Fibroblast of villous mesenchyme (primary cell): ENCODE measurements at places on chromosomes 1 and 21.

- no peak for DNase-seq
These were observed 768.0 kb upstream of the TMPRSS15 start for GRCh38 chr21:19171585-19171984.

GRCh38 chr1:244011271-244011670 lies 39.8 kb upstream of the ZBTB18 start:
- DNase-seq: no peak

DNA sequence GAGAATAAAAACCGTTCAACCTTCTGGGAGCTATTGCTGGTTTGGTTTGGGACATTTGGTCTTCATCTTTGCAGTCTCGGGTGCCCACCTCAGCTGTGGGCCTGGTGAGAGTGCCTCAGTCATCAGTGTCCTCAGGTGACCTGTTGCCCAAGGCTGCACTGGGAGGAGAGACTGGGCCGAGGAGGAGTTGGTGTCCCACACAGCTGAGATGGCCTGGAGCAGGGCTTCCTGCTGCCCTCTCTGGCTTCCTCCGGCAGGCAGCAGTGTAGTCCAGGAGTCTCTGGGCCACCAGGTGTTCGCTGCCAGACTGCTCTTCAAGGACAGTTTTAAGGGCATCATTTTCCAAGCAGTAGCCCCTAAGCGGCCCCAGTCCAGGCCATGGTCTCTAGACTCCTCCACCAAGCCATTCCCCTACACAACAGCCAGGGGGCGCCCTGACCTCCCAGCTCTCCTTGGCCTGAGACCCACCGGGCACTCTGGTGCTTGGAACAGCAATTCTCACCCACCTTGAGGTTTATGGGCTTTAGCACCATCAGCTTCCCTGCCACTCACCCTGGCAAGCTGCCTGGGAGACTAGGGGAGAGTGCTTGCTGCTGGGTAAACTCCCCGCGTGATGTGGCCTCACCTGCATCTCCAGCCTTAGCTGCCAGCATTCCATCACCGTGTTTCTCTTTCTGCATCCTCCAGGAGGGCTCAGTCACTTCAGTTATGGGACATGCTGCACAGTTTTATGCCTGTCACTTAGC lies 9.1 kb upstream of the SYTL1 start:
- peak; percentile 30 for DNase-seq

DNA sequence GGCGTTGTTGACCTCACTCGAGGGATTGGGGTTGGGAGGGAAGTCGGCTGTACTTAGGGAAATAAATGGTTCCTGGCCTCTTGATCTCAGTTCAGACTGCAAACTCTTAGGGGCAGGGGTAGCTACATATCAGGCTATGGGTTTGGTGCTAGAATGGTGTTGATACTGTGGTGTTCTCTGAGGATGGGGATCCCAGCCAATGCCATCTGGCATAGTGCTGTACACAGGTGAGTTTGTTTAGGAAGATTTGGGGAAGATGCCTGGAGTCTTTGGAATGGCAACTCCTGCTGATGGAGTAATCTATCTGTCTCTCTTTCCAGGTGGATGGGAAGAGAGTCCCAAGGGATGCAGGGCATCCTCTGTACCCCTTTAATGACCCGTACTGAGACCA lies 14.3 kb upstream of the NASP start:
- no peak for DNase-seq

- DNase-seq: no peak
These were observed 96.3 kb downstream of the BCAR3 start for GRCh38 chr1:93585059-93585966.

GRCh38 chr1:232921381-232921780 lies 29.0 kb upstream of the NTPCR start:
- DNase-seq: peak; percentile 36

- DNase-seq: peak; percentile 41
These were observed 4.2 kb downstream of the SPOCD1 start for GRCh38 chr1:31811605-31812004.

GRCh38 chr1:37720231-37721130 lies 28.2 kb downstream of the CDCA8 start:
- DNase-seq: no peak

DNA sequence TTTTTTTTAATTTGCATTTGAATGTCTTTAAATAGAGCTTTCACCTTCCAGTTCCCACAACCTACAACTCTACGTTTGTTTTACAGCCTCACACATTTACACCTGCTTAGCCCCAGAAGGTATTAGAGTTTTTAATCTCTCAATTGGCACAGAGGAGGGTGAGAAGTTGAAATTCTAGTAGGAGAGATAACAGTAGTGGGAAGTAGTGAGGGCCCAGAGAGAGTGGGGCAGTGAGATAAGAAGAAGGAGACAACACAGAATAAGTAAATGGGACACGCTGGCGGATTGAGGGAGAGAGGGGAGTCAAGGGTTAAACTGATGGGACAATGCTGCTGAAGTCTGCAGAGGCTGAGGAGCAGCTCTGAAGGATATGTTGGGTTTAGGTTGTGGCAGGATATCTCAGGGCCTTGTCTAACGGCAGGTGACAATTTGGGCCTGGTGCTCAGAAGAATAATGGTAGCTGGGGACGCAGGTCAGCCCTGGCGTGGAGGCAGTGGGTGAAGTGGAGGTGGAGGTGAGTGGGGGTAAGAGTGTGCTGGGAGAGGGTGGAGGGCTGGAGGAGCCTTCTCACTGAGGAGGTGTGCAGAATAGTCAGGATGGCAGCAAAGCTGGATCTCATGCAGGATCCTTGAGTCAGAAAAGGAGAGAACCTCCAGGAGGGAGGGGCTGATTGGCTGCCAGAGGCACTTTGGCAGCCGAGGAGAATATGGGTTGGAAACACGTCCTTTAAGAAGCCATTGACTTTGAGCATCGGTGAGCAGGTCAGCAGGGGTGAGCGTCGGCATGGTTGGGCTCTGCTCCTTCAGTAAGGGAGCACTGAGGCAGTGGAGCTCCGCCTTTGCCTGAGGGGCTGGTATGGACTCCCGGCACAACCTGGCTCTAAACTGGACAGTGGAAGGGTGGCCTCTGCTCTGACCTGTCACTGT lies 72.9 kb downstream of the SYT6 start:
- no peak for DNase-seq

DNA sequence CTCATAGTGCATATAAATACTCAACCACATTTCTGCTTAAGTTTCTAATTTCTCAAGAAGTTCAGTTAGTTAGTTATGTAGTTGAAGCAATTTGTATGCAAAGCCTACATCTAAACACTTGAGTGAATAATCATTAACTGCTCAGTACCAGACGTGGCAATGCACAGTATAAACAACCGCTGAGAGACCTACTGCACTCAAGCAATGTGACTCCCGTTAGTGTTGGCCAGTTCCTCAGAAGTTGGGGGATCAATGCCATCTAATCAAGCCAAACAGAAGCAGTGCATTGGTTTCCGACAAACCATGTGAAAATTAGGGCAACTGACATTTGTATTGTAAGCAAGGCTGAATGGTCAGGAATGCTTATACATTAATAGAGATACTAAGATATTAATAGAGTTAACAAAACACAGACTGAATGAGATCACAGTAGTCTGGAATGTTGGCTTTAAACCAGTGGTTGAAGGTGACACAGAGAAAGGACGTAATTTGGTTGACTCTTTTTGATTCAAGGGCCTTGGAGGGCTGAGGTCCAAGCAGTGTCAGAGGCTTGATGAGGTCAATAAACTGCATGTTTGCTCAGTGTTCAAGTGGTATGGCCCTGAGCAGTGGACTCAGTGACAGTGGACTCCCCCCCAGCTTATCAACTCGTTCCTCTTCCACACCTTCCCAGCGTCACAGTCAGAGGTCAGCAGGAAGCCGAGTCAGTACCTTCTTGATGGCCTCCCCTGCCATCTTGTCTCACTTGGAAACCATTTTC lies 255.5 kb downstream of the CTH start:
- DNase-seq: no peak

- peak; percentile 94 for DNase-seq
These were observed 17.4 kb downstream of the TNFRSF1B start for GRCh38 chr1:12184008-12184681.

GRCh38 chr21:35635261-35635660 lies 425.1 kb downstream of the SETD4 start:
- peak; percentile 48 for DNase-seq

DNA sequence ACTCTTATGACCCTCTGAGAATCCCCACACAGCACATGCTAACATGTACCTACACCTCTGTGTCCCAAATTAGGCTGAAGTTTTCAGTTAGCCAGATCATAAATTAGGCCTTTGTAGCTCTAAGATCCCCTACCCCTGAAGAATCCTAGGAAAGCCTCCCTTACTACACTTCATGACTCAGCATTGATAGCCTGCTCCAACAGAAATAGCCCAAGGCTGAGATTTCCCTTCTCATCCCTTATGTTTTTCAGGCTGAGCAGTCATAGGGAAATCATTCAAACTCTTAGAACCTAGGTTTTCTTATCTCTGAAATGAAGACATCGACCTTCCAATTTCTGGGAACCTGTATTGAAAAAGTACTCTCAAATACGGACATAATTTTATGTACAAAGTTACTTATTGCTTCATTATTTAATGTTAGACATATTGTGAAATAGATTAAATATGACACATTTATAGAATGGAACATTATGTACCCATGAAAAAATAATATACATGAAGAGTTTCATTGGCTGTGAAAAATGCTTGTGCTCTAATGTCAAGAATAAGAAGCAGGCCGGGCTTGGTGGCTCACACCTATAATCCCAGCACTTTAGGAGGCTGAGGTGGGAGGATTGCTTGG lies 122.4 kb upstream of the UBE2U start:
- peak; percentile 46 for DNase-seq

DNA sequence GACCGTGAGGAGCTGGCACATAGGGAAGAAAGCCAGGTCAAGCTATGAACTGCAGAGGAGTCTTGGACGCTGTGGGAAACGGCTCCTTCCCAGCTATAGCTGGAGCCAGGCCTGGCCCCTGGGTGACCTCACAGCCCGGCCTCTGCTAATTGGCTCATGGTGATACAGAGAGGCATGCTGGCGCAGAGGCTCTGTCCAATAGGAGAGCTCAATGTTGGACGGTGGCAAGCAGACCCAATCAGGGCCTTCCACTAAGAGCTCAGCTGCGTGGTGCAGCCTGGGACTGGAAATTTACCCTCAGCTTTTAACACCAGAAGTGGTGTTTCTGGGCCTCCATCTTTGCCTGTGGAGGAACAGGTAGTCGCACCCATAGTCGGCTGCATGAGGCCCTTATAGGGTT lies 64.4 kb upstream of the GRHL3 start:
- DNase-seq: no peak

DNA sequence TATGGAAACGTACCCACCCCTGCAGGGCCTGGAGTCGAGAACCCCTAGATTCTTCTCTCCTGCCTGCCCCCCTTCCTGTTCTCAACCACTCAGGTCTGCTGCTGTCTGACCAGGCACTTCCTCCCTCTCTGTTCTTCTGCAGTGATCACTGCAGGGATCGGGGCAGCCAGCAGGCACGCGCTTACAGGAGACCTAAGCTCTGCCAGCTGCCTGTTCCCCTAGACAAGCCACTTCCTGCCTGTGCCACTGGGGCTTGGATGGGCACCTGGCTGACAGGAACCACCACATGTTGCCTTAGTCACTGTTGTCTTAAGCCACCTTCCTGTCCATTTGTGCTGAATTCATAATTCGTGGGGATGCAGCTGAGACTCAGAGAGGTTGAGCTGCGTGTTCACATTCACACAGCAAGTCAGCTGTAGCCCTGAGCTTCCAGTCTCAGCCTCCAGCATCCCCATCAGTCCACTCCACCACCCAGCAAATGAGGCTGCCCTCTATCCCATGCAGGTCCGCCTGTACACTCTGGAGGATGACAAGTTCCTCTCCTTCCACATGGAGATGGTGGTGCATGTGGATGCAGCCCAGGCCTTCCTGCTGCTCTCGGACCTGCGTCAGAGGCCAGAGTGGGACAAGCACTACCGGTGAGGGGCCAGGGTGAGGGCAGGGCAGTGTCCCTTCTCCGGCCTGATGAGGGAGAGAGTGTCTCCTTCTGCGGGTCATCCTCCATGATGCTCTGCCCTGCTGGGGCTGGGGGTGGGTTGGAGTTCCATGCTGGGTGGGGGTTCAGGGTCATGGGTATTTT lies 18.6 kb downstream of the FAM151A start:
- no peak for DNase-seq
